T-helper 17 cell (primary cell): ENCODE measurements at places on chromosomes 1 and 21.

- no peak for DNase-seq
Observed at GRCh38 chr1:155507945-155508344, 54.7 kb downstream of the ASH1L start.

DNA sequence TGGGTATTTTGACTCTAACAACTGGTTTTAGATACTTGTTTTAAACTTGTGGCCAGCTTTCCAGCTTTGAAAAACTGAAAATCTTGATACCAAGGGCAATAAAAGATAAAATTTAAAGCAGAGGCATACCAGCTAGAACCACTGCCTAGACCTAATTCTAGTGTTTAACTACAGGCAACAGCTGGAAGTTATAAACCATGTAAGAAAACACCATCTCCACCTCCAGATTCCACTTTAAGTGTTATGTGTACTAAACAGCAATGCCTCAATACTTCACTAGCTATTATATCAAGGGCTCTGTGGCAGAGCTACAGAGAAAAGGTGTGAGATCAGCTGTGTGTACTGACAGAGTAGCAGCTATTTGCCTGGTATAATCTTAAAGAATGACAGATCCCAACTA lies 69.5 kb downstream of the LPAR3 start:
- DNase-seq, result no peak

- no peak for DNase-seq
Observed at GRCh38 chr1:48003741-48004531, 6.8 kb upstream of the TRABD2B start.

GRCh38 chr1:21534674-21535378 lies 25.6 kb downstream of the ALPL start:
- no peak for DNase-seq

DNA sequence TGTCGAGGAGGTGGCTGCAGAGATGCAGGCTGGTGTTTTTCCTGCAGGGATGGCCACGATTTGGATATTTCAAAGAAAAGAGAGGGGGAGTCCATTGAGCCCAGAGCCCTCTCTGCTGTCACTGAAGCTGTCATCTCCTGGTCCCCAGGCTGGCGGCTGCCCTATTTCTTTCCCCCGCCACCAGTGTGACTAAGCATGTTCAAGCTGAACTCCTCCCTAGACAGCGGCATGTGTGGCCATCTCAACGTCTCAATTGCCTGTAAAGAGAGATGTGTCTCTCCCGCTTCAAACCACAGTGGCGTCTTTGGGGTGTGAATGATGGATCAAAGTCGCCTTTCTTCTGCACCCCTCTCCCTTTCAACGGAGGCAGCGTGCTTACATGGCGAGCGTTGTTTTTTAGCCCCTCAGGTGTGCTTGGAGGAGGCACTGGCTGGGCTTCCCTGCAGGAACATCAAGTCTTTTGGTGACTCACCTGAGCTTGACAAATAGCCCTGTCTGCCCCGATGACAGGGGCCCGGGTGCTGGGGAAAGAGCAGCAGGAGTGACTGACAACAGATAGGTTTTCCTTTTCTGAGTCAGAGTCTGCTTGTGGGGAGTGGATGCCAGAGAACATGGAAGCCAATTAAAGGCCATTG lies 346.4 kb upstream of the AJAP1 start:
- DNase-seq, result no peak

DNA sequence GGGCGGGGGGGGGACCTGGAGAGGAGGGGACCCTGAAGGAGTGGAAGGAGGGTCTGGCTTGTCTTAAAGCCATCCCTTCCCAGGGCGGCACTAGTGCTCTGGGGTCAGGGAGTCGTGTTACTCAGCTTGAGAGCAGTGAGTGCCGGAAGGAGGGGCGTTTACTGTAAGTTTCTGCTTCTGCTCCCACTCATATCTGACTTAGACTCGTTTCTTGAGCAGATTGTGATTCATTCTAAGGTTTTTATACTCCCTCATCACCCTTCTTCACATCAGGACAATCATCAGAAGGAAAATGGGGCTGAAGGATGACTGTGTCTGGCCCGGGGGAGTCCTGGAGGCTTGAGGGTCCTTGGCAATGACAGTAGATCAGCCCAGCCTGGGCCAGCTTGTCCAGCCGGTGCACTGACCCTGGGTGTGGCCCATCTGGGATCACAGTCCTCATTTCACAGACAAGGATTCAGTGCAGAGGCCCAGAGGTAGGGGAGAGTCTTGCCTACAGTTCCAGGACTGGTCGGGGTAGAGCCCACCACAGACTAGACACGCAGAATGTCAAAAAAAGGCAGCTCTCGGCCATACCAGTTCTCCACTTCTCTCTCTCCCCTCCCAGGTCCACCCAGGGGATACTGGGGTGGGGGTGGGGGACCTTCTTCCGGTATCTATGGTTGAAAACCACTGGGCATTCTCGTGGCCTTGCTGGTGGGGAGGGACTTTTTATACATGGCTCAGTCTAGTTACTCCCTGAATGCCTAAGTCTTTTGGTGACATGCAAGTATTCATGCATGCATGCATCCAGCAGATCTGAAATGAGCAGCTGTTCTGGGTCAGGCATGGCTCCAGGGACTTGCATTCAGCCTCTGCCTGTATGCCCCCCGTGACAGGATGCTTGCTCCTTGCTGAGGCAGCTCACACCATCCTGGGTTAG lies 5.1 kb downstream of the TNFRSF8 start:
- no peak for DNase-seq

DNA sequence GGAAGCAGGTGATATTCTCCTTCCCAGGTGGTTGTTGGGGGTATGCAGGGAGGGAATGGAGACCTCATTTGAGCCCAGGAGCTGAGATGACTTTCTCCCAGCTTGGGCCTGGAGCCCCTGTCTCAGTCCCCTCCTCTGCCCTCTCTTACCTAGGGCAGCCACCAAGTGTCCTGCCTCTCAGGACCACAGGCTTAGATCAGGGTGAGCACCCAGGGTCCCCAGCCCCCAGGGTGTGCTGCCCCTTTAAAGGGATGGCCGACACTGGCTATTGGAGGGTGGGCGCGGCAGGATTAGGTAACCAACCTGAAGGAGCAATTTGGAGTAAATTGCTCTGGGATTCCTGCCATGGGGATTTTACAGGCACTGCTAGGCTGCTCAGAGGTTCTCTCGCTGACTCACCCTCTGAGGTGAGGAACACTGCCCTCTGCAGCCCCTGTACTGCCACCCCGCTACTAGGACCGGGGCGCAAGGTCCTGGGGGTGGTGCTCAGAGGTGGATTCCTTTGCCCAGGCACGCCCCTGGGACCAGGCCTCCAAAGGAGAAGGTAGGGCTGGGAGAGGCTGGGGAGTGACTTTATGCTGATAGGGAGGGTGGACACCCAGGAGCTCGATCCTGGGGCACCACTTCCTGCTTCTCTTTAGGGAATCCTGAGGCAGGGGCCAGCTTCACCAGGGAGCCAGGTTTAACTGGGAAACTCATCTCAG lies 1.5 kb downstream of the RPS6KA1 start:
- no peak for DNase-seq

DNA sequence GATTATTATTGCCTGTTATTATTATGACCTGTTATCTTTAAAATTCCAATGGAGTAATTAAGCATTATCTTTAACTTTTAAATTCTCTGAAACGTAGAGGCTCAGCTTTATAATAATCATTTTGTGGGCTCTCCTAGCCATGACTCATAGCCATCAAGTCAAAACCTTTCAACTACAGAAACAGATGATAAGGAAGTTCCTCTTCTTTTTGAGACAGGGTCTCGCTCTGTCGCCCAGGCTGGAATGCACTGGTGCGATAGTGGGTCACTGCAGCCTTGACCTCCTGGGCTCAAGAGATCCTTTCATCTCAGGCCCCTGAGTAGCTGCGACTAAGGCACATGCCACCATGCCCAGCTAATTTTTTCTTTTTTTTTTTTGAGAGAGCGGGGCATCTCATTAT lies 43.5 kb downstream of the CHML start:
- no peak for DNase-seq

DNA sequence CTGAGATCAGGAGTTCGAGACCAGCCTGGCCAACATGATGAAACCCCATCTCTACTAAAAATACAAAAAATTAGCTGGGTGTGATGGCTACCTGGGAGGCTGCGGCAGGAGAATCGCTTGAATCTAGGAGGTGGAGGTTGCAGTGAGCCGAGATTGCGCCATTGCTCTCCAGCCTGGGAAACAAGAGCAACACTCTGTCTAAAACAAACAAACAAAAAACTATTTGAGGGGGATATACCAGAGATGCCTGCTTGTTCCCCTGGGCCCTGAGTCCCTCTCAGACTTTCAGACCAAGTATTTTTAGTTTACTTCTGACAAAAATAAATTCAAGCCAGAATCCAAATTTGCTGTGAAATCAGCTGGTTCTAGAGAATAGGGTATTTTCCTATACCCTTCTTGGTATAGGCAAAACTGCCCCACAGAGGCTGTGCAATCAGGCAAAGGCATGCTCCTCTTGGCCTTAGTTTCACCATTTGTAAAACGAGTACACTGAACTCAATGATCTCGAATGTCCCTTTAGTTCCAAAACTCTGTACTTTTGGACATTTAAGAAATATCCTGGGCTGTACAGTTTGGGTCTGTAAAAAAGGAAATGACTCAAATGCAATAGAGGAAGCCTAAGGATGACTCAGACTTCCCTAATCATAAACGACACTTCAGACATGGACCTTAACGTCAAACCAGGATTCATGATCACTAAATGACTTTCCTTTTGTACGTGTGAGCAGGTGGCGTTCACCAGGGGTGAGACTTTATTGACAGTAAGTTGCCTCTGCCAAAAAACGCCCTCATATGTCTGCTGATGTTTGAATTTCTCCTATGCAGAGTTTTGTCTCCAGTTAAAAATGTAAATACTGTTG lies 16.1 kb downstream of the ENSA start:
- DNase-seq, result no peak

DNA sequence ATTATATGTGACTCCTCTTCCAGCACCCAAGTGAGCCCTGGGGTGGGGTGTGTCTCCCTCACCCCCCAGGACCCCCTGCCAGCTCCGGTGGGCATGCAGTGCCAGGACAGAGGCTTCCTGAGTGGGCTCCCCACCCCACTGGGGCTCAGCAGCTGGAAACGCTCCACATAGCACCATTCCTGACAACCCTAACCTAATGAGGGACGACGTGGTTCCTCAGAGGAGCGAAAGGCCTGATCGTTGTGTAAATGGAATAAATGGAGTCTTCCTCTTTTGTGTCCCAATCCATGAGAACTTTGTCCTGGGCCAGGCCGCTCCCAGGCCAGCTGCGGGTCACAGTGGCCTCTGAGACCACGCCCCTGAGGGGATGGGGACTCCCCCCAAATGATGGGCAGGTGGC lies 1.8 kb upstream of the TSPEAR start:
- no peak for DNase-seq

- no peak for DNase-seq
Observed at GRCh38 chr1:11940260-11940921, 5.9 kb downstream of the PLOD1 start.

- no peak for DNase-seq
Observed at GRCh38 chr1:228811712-228812305, 76.5 kb downstream of the RHOU start.

DNA sequence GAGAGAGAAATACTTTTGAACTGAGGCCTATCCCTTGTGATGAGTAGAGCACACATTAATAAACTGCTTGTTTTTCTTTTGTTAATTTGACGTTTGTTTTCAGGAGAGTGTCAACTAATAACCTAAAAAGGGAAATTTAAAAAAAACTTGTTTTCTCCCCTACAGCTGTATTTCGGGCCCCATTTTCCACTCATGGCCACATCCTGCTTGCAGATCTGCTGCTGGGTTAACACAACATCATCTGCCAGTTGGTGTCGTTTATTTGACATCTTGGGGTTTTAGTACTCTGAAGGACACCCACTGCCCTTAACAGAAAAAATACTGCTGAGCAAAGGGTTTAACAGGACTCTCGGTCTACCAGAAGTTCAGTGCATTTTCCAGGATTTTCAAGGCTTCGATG lies 848 bp upstream of the PYHIN1 start:
- DNase-seq, result no peak

DNA sequence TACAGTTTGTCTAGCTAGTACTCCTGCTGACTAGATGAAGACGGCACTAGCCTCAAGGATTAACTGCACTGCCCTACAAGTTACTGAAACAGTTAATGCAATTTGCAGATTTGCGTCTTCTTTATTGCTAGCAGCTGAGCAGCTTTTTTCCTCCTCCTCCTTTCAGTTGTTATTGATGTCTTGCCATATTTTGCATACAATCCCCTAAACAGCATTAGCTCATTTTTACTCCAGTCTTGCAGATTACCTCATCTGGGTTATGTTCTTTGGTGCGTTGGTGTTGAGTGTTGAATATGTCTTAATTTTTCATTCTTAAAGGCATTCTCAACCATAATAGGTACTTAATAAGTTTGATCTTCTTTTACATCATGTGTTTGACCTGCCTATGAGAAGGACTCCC lies 363.4 kb upstream of the LYPLAL1 start:
- no peak for DNase-seq

DNA sequence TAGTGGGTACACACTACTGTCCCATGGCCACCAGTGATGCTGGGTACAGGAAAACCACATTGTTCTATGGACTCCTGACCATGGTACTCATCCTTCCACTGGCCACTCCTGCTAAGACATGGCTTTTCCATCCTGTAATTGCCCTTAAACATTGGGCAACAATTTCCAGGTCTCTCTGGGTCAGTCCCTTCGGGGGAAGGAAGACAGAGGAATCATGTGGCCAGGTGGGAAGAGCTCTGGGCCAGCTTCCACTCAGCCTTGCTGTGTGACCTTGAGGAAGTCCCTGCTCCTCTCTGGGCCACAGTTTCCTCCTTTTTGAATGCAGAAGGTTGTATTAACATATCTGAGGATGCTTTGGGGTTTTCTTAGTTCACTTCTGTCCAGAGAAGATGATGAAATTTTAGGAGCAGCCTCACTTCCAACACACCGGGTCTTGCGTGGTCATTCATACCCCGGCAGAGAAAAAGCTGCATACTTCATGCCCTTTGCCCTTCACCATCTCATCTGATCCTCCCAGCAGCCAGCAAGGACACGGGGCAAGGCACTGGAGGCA lies 50.8 kb downstream of the SRRM1 start:
- no peak for DNase-seq

DNA sequence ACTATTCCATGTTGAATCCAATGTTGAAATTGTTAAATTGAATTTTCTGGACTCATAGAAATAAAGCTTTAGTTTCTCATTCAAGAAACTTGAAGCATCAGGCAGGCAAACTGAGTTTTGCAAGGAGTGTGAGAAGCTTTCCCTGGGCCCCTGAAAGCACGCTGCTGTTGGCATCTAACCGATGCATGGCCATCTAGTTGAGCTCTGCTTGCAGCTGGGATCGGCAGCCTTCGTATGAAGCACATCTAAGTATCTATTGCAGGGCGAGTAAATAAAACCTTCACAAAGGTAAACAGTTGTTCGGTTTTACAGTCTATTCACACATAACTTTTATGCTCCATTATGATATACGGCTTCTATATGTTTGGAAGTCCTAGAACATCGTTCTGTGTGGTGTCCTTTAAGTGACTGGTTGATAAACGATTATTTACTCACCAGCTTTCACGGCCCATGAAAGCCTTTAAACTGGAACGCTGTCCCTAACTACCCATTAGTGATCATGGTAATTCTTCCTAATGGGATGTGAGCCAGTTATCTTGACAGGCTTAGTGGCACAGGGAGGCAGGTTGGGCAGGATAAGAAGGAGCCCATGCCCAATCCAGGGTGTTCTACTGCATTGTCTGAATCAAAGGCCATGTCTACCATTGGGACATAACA lies 71.7 kb downstream of the SEC16B start:
- no peak for DNase-seq
